Activated T-helper 1 cell treated with Interleukin-2 at 50 U/mL for 16 hours (primary cell): ENCODE measurements at places on chromosomes 16 and 17.
A peak's percentile ranks its signal among the peaks of the same experiment; 100 is the strongest.

GRCh38 chr16:11602321-11602720 lies 15.6 kb upstream of the LITAF start:
- no peak for DNase-seq

DNA sequence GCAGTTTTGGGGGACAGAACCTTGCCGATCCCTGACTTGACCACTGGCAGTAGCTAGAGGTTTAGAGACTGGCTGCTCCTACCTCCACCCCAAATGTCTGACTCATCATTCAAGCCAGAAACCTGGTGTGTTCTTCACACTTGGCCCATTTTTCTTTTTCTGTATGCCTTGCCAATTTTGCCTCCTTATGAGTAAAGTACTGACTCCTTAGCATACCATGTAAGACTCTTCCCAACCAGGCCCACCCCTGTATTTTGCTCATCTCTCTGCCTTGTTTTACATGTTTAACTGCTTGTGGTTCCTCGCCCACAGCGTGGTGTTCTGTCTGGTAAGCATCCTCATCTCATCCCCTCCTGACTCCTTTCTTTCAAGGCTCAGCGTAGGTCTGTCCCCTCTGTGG lies 37.9 kb downstream of the NUP88 start:
- DNase-seq = no peak

DNA sequence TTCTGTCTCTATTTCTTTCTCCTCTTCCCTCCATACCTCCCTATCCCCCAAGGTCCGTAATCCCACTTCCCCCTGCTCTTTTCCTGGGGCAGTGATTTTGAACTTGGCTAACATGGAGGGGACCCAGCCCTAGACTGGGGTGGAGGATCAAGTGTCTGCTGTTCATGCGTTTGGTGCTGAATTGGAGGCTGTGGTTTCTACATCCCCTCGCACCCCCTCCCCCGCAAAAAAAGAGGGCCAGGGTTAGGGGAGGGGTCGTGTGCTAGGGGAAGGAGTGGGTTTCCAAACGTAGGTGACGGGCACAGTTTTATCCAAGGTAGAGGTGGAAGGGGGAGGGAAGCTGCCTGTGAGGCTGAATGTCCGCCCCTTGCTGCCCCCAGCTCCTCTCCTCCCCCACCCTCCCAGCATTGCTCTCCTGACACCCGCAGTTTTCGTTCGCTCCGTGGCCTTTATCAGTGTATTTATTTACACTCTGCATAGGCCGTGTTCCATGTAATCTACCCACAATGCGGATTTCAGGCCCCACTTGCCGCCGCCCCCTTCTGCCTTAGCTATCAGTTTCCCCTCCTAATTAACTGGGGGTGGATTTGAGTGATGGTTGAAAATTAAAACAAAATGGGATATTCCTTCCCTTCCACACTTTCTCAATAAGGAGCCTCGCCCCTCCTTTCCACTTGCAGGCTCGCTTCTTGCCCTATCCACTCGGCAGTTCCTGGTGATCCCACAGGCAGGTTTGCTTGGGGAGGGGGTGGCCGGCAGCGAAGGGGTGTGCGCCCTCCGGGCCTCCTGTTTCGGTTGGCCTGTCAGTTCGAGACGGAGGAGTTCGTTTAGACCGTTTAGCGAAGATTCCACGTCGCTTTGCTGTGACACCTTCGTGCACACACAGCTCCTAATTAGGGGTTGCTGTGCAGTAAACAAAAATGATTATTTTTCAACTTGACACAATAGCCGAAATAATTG lies 2.0 kb downstream of the GNAO1 start:
- DNase-seq = no peak

- no peak for DNase-seq
Observed at GRCh38 chr16:89969741-89970410, 21.3 kb downstream of the DEF8 start.

DNA sequence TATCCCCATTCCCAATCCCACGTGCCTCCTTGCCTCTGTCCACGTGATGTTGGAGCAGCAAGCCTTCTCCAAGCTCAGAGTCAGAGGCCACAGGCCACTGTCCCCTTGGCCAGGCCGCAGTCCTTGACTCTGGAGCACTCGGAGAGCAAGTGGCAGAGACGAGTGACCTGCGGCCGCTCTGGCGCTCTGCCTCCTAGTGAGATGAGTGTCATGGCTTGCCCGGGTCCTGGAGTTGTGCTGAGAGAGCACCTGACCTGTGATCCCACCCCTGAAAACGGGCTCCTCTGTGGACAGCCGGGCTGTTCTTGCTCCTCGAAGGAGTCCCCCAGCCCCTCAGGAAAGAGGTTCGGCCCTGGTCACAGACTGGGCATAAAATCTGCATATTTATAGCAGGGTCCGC lies 10.0 kb upstream of the FASN start:
- DNase-seq = no peak

GRCh38 chr16:19488213-19488640 lies 33.7 kb downstream of the GDE1 start:
- no peak for DNase-seq

- no peak for DNase-seq
Observed at GRCh38 chr17:9973669-9974447, 68.8 kb upstream of the RCVRN start.

GRCh38 chr17:3851461-3852100 lies 5.5 kb upstream of the NCBP3 start:
- no peak for DNase-seq

DNA sequence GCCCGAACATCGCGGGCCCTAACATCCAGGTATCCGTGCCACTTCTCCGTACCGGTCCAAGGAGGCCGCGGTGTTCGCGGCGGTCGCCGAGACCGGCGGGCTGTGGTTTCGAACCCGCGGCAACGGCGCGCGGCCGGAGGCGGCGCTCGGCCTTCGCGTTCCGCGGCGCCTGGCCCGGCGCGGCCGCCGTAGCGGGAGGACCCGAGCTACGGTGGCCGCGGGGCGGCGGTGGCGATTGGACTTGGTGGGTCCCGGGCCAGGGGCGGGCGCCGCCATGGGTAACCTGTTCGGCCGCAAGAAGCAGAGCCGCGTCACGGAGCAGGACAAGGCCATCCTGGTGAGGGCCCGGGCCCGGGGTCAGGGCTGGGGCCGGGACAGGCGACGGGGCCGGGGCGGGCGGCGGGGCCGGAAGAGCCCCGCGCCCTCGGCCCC lies at the start of gene CHMP6:
CHMP6 (plus strand) TSS at position 197 of the 432 bp plus-strand sequence; CDS start at position 275, 78 bp downstream.
- peak; percentile 56 for DNase-seq

GRCh38 chr16:56424404-56424764 lies 961 bp downstream of the AMFR start:
- no peak for DNase-seq

- DNase-seq = no peak
Observed at GRCh38 chr17:19018600-19018950, 14.0 kb upstream of the FAM83G start.

- no peak for DNase-seq
Observed at GRCh38 chr16:19135896-19136438, 22.2 kb downstream of the ITPRIPL2 start.

DNA sequence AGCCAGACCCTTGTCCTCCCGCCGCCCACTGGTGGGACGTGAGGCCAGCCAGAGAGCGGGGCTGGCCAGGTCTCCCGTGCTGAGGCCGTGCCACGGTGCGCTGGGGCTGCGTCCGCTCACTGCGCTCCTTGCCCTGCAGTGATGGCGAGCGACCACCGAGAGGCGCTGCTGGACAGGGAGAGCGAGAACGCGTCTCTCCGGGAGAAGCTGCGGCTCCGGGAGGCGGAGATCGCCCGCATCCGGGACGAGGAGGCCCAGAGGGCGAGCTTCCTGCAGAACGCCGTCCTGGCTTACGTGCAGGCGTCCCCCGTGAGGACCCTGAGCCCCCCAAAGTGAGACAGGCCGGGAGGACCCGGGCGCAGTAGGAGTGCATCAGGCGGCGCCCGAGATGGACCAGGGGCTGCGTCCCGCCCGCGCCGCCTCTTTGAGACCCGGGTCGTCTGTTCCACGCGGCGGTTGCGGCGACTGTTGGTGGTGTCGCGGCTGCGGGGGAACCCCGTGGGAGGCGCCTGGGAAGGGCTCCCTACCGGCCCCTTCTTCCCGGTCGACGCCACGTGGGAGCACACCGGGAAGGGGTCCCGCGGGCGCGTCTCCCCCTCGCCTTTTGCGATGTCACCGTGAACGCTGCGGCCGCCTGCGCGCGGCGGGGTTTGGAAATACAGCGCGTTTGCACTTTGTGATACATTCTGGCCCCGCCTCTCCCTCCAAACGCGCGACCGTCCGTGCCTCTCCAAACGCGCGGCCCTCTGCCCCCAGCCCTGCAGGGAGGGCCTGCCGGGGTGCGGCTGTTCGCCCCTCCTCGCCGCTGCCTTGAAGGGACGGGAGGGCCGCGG lies 792 bp upstream of the RAC3 start:
- peak; percentile 76 for DNase-seq

GRCh38 chr17:30095507-30096244 lies 20.9 kb upstream of the NSRP1 start:
- no peak for DNase-seq

GRCh38 chr16:84459533-84459894 lies 44.9 kb downstream of the MEAK7 start:
- DNase-seq = no peak

- no peak for DNase-seq
Observed at GRCh38 chr16:23365602-23366240, 63.6 kb downstream of the SCNN1B start.

DNA sequence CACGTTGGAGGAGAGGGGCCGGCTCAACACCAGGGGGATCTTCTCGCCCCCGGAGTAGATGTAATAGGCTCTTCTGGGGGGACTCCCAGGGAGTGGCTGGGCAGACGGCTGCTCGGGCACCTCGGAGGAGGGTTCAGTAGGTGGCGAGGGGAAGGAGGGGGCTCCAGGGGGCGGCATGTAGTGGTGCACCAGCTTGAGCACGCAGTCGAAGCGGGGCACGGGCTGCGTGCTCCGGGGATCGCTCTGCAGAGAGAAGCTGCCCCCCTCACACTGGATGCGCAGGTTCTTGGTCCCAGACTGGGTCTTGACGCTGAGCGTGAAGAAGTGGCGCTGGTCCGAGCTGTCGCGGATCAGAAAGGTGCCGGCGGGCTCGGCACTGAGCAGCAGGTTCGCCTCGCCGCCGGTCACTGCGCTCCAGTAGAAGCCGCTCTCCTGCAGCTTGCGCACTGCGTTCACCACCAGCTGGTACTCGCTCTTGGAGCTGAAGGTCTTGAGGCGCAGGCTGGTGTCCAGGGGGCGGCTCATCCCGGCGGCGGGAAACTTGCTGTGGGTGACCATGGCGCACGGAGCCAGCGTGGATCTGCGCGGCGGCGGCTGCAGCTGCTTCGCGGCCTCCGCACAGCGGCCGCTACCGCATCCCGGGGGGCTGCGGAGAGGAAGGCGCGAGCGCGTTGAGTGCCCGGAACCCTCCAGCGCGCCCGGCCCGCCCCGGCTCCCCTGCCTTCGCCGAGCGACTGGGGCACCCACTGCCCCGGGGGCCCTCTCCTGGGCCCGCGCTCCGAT lies 1.1 kb downstream of the SOCS3 start:
- DNase-seq = no peak

DNA sequence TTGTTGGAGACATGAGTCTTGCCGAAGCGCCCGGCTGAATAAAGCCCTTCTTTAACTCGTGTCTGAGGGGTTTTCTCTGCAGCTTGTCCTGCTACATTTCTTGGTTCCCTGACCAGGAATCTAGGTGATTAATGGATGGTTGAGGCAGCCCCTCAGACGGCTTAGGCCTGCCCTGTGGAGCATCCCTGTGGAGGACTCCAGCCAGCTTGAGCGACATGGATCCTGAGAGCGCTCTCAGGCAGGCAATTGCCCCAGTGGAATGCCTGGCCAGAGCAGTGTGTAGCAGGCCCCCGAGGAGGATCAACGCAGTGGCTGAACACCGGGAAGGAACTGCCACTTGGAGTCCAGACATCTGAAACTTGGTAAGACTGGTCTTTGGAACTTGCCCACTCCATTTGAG lies 17.3 kb upstream of the ENDOV start:
- DNase-seq = no peak

- no peak for DNase-seq
Observed at GRCh38 chr17:57132663-57133062, 47.6 kb downstream of the AKAP1 start.

DNA sequence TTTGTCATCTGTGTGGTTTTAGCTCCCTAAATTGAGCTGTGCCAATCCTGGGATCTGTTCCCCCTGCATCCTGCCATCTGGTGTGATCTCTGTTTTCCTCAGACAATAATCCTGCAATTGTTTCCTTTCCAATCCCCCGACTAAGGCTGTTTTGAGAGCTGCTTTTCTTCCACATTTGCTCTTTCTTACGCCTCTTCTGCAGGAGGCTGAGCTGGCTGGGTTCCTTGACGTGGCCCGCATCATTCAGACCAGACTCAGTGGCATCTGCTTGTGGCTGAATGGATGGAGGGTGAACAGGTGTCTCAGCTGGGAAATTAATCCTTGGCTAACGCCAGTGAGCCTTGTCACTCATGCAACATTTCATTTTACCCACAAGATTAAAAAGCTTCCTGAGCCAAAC lies 9.8 kb upstream of the MED9 start:
- DNase-seq = no peak

- no peak for DNase-seq
Observed at GRCh38 chr17:81909231-81909630, 2.0 kb downstream of the PCYT2 start.

DNA sequence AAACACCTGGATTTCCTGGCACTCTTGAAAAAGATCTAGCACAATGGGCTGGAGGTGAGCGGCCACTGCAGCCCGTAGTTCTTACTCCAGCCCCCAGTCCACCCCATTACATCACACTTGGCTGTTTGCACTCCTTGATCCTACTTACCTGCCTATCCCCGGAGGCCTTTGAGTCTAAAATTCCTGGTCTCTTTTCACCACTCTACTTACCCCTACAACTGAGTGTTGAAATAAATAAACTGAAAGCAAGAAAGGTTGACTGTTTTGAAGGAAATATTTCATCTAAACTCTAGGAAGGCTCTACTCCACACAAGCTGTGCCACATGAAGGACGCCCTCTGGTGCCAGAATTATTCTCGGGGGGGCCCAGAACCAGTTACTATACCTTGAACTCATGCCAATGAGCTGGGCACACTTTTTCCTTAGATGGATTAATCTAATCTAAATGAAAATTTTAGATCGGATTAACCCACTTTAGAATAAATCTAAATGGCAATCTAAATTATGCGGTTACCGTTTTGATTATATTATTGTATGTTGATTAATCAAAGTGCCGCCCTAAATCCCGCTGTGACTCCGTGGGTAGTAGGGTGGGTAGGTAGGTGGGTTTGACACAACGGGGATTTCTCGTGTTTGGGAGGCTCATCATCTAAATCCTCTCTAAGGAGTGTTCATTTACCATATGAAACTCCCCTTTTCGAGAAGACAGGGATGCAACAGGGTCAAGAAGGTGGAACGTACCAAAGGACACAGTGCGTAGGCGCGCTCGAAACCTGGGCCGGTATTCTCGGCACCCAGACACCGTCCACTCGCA lies 651 bp upstream of the EIF1 start:
- DNase-seq = peak; percentile 53

DNA sequence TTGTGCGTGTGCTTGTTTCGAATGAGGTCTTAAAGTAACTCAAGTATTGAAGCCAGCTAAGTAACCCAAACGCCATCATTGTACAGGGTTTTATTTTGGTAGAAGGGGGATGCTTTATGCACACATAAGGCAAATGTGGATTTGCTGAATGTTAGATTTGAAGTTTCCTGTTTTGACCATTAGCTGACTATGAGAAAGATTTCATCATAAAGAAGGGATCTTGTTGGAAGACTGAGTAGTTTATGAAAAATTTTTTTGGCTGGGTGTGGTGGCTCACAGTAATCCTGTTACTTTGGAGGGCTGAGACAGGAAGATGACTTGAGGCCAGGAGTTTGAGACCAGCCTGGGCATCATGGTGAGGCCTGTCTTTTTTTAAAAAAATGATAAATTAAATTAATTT lies 10.0 kb upstream of the ZFP3 start:
- DNase-seq = no peak
